ENCODE measurements at places on chromosomes 16 and 17. TPM values are rescaled to one million over a fixed set of nuclear protein-coding genes. Genes with fewer than 3 reads are reported as not detected.
A peak's percentile ranks its signal among the peaks of the same experiment; 100 is the strongest.

- no peak for DNase-seq
These were observed 25.4 kb downstream of the SLC39A11 start for GRCh38 chr17:73067075-73067474.

DNA sequence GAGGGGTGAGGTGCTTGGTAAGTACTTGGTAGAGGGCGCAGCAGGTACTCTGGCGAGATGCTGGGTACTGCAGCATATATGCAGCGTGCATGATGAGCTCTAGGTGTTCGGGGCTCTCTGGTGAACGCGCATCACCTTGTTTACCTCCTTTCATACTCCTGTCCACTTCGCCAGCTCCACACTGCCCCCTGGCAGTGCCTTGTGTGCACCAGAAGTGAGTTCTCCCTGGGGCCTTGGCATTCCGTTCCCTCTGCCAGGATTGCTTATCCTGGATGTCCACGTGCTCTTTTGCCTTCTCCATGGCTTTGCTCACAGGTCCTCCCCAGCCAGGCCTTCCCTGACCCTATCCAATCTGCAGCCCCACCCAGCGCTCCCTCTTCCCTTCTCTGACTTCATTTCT lies 154.2 kb downstream of the MRM1 start:
- peak; percentile 63 for DNase-seq

GRCh38 chr17:61313461-61314326 lies 85.9 kb upstream of the TBX2 start:
- no peak for DNase-seq

- peak; percentile 99 for DNase-seq
These were observed 1.4 kb upstream of the SLC22A31 start for GRCh38 chr16:89201439-89202377.

GRCh38 chr17:17155568-17155967 lies 50.6 kb downstream of the PLD6 start:
- DNase-seq, result no peak

DNA sequence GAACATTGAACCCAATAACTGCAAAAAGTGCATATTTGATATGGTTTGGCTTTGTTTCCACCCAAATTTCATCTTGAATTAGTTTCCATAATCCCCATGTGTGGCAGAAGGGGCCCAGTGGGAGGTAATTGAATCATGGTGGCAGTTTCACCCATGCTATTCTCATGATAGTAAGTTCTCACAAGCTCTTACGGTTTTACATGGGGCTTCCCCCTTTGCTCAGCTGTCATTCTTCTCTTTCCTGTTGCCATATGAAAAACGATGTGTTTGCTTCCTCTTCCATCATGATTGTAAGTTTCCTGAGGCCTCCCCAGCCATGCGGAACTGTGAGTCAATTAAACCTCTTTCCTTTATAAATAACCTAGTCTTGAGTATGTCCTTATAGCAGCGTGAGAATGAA lies 127.6 kb downstream of the CHD9NB start:
- DNase-seq, result no peak

The DVL2 gene
- 44.6 TPM for total RNA-seq

The CMTM2 gene
- not detected for total RNA-seq

The ZG16 gene
- 0.04 TPM for total RNA-seq

The TMEM220 gene
- not detected for total RNA-seq

The DOC2B gene
- total RNA-seq, result 0.02 TPM

The RUNDC3A gene
- total RNA-seq, result not detected

The KRT33B gene
- total RNA-seq, result not detected

Measured in K562 (cell line).